Astrocyte (in vitro differentiated cells and primary cell): ENCODE measurements at places on chromosomes 7 and 10. TPM values are rescaled to one million over a fixed set of nuclear protein-coding genes. Genes with fewer than 3 reads are reported as not detected.

The ACSM6 gene
- total RNA-seq, result not detected in 2 replicates

The HTR7 gene
- total RNA-seq, result 0.72 and 0.89 TPM in 2 replicates

DNA sequence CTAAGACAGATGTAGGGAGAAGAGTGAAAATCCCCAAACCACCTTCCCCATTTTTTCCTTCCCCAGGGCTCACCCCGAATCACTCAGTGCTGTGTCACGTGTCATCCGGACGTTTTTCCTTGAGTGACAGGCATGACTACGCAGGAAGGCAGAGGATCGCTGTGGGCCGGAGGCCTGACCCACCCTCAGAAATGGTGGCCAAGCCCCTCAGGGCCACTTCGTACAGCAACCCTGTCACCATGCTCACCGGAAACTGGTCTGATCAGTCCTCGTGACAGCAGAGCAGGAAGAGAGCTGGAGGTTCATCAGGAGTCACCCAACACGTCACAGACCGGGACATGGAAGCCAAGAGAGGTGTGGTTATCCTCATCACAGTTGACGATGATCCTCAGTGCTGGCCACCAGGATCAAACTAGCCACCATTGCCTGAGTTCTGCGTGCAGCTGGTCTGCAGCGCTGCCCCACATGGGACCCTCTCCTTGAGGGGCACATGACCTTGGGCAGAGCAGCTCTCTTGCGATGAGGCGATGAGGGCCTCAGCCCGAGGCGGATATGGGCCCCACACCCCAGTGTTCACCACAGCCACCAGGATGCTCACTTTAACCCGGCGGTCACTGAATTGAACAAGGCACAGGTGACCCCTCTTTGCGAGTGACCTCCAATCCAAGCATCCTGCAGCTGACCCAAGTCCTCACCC, 99.3 kb upstream of the INSIG1 start:
- DNase-seq, result no peak

DNA sequence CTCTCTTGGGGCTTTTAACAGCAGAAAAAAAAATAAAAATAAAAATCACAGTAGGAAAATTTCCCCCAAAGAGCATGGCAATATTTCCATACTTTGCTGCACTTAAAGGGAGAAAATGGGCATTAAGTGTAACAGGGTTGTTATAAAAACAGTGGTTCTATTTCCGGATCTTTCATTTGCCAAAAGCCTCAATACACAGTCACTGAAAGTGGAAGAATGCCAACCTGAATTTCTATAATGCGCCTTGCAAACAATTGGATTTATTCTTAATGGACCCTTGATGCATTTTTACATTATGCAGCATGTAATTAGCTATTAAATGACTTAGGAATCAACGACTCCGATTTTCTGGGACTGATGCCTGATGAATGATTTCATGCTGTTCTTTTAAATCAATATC, 127.6 kb upstream of the NANOS1 start:
- no peak for DNase-seq

- no peak for DNase-seq
Observed at GRCh38 chr10:97913193-97913592, 63.5 kb downstream of the GOLGA7B start.

The TMEM196 gene
- total RNA-seq, result not detected in 2 replicates

The HYAL4 gene
- total RNA-seq, result not detected in 2 replicates

The ITGA8 gene
- not detected in 2 replicates for total RNA-seq
